ENCODE measurements at places on chromosomes 3 and 15. TPM values are rescaled to one million over a fixed set of nuclear protein-coding genes. Genes with fewer than 3 reads are reported as not detected.

- DNase-seq: no peak
- no peak overlapping the region for H3K27ac ChIP-seq
- H3K36me3 ChIP-seq: no peaks in the 10 kb centered on the region
- no peak overlapping the region for H3K4me3 ChIP-seq
- H3K4me1 ChIP-seq: no peaks in the 10 kb centered on the region
These were observed 56.9 kb upstream of the C3orf49 start for GRCh38 chr3:63762180-63762579.

The LDHAL6B gene
- total RNA-seq: not detected

DNA sequence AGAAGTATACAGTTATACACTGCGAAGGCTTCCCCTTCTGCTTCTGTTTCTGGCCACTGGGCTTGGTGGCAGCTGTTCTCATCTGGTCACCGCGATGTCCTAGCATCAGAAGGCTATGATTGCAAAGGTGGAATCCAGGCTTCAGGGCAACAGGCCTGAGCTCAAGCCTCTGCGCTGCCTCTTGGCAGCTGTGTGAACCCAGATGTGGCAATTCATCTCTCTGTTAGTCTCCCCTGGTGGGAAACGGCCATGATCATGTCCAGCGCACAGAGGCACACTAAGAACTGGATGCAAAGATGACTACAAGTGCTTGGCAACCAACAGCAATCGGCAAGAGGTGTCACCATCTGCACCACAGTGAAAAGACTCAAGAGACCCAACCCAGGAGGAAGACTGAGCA is 78.9 kb downstream of the PCSK6 start:
- H3K36me3 ChIP-seq: no peaks in the 10 kb centered on the region
- H3K27ac ChIP-seq: no peak overlapping the region
- H3K27me3 ChIP-seq: no peaks in the 10 kb centered on the region

DNA sequence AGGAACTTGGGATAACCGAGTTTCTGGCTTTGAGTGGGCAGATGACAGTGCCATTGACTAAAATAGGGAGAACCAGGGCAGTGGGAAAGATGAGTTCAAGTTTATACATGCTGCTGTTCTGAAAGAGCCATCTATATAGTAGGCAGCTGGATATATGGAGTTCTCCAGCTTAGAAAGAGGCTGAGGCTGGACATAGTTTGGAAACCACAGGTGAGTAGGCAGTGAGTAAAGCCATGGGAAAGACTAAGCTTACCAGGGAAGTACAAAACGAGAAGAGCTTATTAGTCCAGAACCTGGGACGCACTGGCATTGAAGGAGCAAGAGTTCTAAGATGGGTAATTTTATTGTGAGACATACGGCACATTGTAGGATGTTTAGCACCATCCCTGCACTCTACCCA is 54.2 kb downstream of the MSL2 start:
- H3K27ac ChIP-seq: no peak overlapping the region
- H3K4me1 ChIP-seq: no peaks in the 10 kb centered on the region
- H3K4me3 ChIP-seq: no peak overlapping the region
- H3K36me3 ChIP-seq: peaks cover 2% of the 10 kb centered on the region
- DNase-seq: no peak

The TAGLN3 gene
- total RNA-seq: not detected

DNA sequence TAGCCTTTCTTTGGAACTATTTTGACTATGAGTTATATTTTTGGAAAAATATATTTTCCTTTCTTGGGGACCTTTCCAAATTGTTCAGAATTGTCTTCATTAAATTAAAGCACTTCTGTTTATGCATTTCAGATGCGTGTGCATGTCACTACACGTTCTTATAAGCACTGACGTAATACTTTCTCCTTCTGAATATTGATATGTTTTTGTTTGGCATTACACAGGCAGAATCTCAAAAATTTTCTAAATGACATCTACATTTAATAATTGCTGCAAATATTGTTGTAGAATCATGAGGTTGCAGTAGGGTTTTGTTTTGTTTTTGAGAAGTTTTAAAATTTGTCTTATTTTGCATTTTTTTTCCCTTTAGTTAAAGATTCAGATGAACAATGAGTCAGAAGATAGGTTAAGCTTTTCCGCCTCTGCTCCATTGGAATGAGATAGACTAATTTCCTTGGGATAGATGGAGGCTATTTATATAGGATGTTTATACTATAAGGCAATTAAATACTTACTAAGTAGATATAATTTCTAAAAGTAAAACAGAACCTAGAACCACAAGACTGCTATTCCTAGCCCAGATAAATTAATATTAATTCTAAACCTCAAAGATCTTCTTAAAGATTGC is 110.8 kb downstream of the MBNL1 start:
- peaks cover 18% of the 10 kb centered on the region for H3K4me1 ChIP-seq
- H3K4me3 ChIP-seq: no peak overlapping the region
- H3K36me3 ChIP-seq: peaks cover 26% of the 10 kb centered on the region
- no peak for DNase-seq
- H3K27me3 ChIP-seq: no peaks in the 10 kb centered on the region
- H3K27ac ChIP-seq: no peak overlapping the region

DNA sequence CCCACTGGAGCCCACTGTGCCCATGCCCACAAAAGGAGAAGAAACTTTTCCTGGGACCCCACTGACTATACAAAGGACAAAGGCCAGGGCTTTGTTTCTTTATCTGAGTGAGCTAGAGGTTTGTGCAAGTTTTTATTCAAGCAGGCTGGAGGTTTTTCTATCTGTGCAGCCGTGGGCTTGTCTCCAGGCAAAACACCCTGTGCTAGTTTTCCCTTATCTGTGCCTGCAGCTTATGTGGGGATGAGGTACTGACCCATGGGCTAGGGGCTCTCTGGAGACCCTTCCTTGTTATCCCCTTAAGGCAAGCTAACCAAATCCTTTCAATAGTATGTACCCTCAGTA is 545.5 kb downstream of the ZPLD1 start:
- H3K36me3 ChIP-seq: no peaks in the 10 kb centered on the region
- H3K4me3 ChIP-seq: no peak overlapping the region

The KNSTRN gene
- total RNA-seq: 5.4 TPM

The ABI3BP gene
- total RNA-seq: not detected

The EBLN2 gene
- 8.9 TPM for total RNA-seq

DNA sequence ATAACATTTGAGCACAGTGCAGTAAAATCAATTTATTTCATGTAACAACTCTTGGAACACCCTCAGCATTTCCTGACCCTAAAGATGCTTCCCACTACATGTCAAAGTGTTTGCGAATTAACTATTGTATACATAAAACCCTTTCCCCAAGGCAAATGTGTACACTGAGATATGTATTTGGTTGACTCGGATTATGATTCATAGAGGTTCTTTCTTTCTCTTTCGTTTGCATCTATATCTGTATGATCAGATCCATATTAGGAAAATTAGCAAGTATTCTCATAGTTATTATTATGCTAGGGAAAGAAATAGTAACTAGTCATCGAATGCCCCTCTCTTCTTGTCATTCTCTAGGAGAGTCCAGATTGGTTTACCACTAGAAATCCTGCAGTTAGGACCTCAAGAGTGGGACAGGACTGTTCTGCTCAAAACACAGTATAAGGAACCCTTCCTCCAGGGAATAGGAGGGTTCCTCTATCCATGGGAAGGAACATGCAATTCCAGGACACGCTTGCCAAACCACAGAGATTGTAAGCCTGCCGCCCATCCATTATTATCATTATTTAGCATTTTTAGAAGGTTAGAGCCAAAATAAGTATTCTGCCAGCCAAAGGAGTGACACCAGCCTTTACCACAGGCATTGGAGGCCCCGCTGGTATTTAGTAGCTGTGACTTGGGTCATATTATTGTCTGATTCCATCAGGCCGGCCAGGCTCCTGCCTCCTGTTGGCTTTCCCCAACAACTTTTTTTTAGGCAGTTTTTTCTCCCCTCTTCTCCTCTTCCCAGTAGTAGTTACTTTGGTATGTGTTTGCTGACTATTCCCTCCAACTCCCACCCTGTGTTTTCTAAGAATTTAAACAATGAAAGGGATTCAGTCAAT is 100.7 kb downstream of the GALK2 start:
- no peak overlapping the region for H3K27ac ChIP-seq
- no peak overlapping the region for H3K4me3 ChIP-seq
- H3K27me3 ChIP-seq: no peaks in the 10 kb centered on the region
- no peaks in the 10 kb centered on the region for H3K36me3 ChIP-seq

DNA sequence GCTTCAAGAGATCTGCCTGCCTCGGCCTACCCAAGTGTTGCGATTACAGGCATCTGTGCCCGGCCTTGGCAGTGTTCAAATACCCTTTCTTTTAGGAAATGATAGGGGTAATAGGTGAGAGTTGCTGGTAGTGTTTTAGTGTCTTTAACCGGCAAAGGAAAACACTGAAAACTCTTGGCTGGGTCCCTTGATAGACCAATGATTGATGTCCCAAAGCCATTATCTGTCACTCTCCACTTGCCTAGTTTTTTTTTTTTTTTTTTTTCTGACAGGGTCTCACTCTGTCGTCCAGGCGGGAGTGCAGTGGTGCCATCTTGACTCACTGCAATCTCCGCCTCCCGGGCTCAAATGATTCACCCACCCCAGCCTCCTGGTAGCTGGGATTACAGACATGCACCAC is 19.7 kb downstream of the EBLN2 start:
- H3K4me3 ChIP-seq: no peak overlapping the region
- no peaks in the 10 kb centered on the region for H3K27me3 ChIP-seq
- H3K27ac ChIP-seq: no peak overlapping the region
- no peaks in the 10 kb centered on the region for H3K4me1 ChIP-seq

The EPHA6 gene
- not detected for total RNA-seq

DNA sequence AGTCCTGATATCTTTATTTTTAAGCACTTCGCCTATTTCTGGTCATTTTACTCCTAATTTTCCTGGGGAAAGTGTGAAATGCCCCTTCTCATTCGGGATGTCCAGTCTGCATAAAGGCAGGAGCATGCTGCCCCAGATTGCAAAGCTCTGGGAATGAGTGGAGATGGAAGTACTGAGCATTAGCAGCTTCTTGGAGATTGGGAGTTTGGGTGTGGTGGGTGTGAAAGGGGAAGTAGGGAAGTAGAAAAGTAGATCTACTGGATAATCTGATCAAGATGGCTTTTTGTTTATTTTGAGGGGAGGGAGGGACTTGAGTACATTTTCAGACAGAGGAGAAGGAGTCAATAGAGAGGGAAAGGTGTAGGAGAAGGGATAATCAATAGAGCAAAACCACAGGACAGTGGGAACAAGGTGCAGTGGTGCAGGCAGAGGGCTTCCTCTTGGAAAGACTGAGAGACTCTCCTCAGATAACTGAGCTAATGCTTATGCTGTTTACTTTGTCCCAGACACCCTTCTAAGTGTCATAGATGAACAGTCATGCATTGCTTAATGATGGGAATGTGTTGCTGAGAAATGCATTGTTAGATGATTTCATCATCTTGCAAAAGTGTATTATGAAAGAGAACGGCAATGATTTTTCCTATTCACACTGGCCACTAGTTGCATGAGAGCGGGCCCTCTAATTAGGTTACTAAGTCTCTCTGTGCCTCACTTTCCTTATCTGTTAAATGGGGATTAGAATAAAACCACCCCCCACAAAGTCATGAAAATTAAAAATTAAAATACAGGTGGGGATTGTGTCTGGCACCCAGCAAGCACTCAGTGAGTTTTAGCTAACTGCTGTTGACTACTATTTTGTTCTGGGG is 45.5 kb downstream of the PHLDB2 start:
- H3K27ac ChIP-seq: no peak overlapping the region
- H3K27me3 ChIP-seq: no peaks in the 10 kb centered on the region
- DNase-seq: no peak
- no peaks in the 10 kb centered on the region for H3K4me1 ChIP-seq
- H3K36me3 ChIP-seq: peaks cover 3% of the 10 kb centered on the region

- DNase-seq: no peak
- no peaks in the 10 kb centered on the region for H3K36me3 ChIP-seq
- H3K27ac ChIP-seq: no peak overlapping the region
- no peaks in the 10 kb centered on the region for H3K27me3 ChIP-seq
These were observed 37.7 kb upstream of the RAB6B start for GRCh38 chr3:133933097-133934024.

- H3K36me3 ChIP-seq: no peaks in the 10 kb centered on the region
- DNase-seq: peak; percentile 71
- H3K27me3 ChIP-seq: no peaks in the 10 kb centered on the region
- H3K4me3 ChIP-seq: peak overlapping the region; percentile 63
These were observed 453.7 kb downstream of the FOXP1 start for GRCh38 chr3:71129611-71130431.

The CHRNA5 gene
- 0.45 TPM for total RNA-seq
